ENCODE measurements at places on chromosomes 7 and 10.

DNA sequence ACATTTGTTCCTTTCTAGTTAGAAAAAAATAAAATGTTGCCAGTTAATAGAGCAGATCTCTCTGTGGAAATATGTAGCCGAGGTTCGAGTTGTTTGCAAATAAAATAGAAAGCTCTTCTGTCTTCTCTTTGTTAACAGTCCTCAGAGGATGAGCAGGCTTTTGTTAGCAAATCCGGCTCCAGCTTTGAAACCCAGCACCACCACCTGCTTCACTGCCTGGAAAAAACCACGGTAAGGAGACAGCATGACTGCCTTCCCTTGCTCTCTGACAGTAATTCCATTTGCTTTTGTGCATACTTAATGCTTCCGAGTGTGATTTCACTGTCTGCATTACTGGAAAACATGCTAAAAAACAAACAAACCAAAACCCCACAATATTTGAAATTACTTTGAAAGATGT, 115.6 kb downstream of the TSPAN12 start:
- no peak for DNase-seq

DNA sequence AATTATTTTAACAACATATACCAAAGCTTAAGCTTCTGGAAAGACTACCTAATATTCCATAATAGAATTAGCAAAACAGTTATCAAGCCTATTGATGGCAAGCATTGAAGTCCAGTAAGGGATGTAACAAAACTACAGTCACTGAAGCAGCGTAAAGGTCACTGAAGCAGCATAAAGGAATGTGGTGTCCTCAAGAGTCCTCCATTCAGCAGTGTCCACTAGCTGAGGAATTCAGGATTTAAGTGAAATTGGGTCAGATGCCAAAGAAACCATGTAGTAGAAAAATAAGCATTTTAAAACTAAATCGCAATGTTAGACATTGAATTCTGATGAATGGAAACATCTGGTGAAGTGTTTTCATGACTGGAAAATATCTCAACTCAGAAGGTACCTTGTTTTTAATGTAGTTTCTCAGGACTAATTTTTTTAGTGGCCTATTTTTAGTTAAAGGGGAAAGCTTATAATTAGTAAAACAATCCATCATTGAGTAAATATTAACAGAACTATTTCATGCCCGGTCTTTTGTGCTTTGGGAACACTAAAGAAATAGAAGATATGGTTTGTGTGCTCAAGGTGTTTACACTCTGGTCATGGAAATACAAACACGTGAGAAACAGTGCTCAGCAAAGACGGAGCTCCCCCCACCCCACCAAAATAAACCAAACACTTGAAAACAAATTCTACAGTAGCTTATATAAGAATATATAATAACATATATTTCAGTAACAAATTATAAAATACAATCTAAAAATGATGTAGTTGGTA, 121.4 kb downstream of the CDK14 start:
- no peak for DNase-seq

DNA sequence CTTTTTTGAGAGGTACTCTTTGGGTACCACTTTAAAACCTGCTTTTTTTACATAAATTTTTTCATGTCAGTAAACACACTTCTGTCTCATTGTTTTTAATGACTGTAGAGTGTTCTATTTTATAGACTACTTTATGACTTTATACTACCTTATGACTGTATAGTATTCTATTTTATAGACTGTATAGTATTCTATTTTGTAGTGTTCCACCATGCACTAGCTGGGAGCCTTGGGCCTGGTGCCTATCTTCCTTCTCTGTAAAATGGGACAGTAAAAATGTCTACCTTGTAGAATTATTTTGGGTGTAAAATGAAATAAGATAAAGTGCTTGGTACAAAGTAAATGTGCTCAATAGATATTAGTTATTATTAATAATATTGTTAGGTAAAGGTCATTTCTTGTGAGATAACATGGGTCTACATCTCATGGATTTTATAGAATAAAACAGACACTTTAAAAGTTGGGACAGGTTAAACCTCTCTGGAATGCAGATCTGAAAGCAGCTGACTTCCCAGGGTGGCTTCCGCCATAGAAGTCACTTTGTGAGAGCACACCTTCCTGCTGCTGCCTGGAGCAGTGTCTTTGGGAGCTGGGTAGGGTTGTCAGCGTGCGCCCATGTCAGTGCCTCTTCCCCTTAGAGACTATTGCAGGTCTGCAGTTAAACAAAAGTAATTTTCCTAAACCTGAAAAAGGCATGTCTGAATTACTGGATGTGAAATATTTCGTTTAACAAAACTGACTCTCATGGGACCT, 31.0 kb downstream of the CCNY start:
- DNase-seq, result no peak

DNA sequence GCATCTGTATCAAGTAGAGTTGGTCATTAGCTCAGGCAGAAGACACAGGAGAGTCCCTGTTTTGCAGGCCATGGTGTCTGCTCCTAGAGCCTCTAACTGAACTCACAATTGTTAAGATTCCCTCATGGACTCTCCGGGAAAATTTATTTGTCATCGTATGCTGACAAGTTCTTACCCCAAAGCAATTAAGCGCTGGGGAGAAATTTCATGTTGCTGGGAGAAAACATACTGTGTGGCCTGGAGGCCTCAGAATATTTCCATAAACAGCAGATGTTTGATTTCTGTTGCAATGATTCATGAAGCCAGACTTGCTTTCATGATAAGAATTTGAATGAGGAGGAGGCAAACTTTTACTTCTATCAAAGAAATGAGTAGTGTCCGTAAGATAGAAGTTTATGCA, 583.2 kb downstream of the GATA3 start:
- no peak for DNase-seq

- no peak for DNase-seq
These were observed 61.6 kb downstream of the TCERG1L start for GRCh38 chr10:131249955-131250344.

GRCh38 chr10:107687701-107688100, 523.2 kb upstream of the SORCS1 start:
- no peak for DNase-seq

- DNase-seq, result no peak
These were observed 101.1 kb upstream of the BMPER start for GRCh38 chr7:33804140-33804660.

DNA sequence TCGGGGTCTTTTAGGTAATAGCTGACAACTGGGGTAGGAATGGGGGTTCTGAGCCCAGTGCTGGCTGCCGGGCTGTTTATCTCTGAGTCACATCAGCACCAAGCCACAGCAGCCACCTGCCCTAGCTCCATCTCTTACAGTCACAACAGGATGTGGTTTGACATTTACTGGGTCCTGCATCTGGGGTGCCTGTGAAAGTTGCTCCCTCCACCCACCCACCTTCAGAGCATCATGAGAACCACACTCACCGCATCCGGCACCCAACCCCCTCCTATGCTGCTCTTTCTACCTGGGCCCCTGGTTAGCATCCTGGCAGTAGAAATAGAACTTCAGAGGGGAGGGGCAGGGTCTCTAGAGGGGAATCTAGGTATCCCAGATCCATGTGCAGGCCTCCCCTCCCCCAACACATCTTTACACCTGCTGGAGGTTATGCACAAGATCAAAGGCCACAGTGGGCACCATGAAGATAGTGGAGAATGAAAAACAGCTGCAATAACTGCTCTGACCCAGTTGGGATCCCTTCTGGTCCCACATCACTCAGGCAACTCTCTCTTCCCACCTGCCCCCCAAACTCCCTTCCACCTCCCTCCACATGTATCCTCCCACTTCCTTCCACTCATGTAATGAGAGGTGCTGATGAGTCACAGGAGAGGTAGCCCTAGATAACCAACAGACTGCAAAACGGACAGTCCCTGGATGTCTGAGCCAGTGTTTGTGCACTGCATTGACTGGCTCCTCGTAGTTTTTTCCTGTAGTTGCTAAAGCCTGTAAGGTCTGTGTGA, 38.2 kb downstream of the PRSS2 start:
- DNase-seq, result peak; percentile 96

DNA sequence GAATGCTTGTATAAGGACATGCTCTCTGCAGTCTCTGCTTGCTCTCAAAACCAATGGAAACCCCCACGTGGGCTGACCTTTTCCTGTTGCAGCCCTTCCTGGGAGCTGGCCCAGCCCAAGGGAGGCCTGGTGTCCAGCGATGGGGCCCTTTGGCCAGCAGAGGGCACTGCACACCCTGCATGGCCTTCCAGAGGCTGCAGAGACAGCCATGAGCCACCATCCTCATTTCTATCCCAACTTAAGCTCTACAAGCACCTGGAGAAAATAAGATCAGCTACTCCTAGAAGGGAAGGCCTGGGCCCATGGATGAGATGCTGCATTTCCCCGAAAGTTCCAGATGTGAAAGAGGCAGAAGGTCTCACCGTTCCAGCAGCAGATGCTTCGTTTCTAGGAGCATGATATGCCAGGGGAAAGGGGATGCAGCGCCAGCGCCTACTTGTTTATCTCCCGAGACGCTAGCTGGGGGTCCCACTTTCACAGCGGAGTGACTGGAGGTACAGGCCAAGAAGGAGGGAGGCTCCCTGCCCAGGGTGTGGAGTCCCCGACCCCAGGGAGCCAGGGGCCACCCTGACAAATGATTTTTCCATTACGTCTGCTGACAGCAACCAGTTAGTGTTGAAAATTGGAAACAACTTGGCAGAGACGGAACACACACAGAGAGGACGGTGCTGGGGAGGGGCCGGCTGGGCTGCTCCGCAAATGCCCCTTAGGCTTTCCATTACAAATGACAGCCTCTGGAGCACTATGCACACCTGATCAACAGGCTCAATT, 106.4 kb downstream of the ZRANB1 start:
- DNase-seq, result peak; percentile 76

DNA sequence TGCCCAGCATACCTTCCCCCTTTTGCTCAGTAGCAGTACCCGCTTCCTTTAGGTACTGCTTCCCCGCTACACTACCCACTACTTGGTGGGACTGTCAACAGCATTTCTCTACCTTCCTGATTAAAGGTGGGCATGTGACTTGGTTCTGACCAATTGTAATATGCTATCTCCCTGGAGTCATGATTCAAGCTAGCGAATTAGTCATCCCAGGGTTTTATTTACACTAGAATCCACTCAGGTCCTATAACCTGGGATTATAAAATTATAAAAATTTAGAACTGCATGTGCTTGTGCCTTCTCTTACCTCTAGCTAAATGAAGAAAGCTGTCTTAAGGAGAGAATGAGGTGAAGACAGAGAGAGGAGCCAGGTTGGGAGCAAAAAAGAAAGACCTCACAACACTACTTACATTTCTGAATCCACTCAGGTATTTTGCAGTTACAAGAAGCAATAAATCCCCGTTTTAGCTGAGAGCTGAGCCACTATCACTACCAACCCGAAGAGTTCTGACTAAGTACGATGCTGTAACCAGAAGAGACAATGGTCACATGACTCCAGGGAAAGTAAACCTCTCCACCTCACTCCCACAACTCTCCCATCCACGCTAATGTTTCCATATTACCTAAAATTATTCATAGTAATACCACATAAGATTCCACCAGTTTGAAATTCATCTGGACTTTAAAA, 9.7 kb downstream of the GBX1 start:
- DNase-seq, result no peak

DNA sequence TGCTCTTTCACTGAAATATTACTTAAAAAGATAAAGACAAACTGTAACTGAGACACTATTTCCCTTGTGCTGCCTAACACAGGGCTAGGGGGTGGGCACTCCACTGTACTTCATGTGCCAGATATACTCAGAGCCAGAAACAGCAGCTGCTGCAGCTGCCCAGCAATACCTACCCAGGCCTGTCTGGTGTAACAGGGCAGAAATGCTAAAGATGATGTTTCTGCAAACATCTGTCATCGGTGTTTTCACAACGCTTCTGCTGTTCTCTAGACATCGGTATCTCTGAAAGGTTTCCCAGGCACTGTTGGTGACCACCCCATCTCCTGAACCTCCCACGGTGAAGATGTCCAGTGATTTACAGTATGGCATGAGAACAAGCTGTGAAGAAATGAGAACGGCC, 42.7 kb downstream of the LAMB1 start:
- DNase-seq, result no peak

DNA sequence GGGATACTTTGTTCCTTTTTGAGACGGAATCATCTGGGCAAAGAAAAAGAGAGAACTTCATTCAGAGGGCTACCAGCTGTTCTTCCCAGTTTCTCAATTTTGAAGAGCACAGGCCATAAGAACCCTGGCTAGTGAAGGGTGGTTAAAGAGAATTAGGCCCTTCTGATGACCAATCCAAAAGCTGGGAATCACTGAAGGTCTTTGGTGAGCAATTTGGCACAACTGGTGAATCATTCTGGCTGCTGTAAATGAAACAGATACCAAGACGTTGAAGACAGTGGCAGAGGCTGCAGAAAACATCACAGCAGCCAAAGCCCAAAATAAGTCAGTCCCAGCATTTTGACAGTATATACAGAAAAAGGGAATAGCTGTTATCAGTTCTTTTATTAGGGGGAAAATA, 5.1 kb downstream of the RAPGEF5 start:
- DNase-seq, result no peak

GRCh38 chr10:78627254-78627795, 441.4 kb upstream of the ZMIZ1 start:
- DNase-seq, result no peak

- peak; percentile 19 for DNase-seq
These were observed 15.6 kb downstream of the FAM107B start for GRCh38 chr10:14758994-14759664.

- no peak for DNase-seq
These were observed 631.1 kb upstream of the MBL2 start for GRCh38 chr10:53403688-53404087.

DNA sequence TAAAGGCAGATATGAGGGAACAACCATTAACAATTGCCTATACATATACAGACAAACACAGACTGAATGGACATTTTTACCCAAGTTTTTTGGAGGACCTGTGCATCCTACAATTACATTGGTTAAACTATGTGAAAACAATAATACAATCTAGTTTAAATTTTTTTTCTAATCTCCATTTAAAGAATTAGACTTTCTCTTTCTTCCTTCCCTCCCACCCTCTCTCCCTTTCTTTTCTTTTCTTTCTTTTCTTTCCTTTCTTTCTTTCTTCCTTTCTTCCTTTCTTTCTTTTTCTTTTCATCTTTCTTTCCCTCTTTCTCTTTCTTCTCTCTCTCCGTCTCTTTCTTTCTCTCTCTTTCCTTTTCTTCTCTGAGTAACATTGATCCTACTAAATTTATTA, 183.7 kb downstream of the HDAC9 start:
- DNase-seq, result no peak

DNA sequence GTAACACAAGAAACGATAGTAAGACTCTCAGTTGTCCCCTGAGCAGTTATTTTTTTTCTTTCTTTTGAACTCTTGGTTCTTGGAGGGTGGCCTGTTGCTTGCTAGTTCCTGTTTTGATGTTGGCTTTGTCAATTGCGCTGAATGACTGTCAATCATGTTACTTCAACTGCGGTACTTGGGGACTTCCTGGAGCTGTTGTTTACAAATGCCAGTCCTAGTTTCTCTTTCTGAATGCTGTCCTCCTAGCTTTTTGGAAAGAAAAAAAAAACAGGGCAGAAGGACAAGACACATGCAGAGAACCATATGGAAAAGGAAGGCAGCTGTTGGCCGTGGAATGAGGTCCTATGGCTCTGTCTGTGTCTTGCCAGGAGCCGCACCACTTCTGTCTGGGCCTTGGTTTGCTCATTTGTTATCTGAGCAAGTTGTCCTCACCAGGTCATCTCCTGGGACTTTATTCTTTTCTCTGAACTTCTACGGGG, 7.0 kb upstream of the PDCD4 start:
- peak; percentile 64 for DNase-seq

GRCh38 chr7:151813997-151814396, 62.9 kb downstream of the PRKAG2 start:
- DNase-seq, result no peak

GRCh38 chr7:51289623-51290303, 26.8 kb downstream of the COBL start:
- DNase-seq, result no peak

GRCh38 chr10:49037187-49037586, 78.1 kb downstream of the VSTM4 start:
- no peak for DNase-seq

GRCh38 chr7:92997152-92997551, 120.6 kb downstream of the SAMD9 start:
- DNase-seq, result no peak
